Upper lobe of left lung (tissue), 6 donors: ENCODE measurements at places on chromosomes 2 and 18. TPM values are rescaled to one million over a fixed set of nuclear protein-coding genes. Genes with fewer than 3 reads are reported as not detected.
A peak's percentile ranks its signal among the peaks of the same experiment; 100 is the strongest.

DNA sequence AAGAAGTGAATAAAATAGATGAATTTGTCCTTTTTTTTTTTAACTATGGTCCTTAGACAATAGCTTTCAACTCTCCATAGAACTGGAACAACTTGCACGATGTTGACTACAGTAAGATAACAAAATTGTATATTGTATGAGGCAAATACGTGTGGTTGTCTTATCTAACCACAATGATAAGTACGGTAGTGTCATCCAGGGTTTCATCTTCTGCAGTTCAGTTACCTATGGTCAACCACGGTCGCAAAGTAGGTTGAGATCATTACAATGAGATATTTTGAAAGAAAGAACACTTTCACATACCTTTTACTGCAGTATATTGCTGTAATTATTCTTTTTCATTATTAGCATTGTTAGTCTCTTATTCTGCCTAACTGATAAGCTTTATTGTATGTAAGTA lies 295.2 kb downstream of the PARD3B start:
- no peak for DNase-seq

DNA sequence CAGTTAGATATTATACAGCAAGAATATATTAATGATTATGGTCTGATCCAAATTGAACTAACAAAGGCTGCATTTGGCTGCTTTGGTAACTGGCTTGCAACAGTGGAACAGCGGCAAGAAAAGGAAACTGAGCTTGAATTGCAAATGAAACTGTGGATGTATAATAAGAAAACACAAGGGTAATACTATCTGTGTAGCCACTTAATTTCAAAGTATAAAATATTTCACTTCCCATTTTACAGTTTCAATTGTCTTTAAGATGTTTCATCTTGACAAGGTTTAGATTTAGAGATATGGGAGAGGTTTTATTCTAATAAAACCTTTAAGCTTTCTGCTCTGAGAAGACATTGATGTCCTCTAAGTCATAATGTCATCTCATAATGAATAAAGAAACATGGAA lies 23.8 kb downstream of the WDR75 start:
- no peak for DNase-seq

Gene ANKRD62
- not detected for total RNA-seq

GRCh38 chr2:78861546-78861945 lies 164.0 kb upstream of the REG3G start:
- no peak for DNase-seq

DNA sequence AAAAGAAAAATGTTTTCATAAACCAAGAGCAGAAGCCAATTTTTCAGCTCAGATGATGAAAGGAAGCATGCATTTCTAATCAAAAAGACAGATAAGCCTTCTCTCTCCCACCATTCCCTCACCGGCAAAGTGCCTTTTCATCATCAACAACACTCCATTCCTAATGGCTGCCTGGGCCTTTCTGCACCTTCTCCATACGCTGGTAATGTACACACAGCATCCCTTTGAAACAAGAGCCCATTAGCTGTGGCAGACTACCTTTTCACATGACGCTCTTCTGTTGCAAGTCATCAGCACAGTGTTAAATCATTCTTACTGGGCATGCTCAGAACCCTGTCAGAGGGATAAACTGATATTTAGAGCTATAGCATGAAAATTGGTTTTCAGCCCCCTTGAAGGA lies 408.9 kb downstream of the MEIS1 start:
- DNase-seq, result no peak

DNA sequence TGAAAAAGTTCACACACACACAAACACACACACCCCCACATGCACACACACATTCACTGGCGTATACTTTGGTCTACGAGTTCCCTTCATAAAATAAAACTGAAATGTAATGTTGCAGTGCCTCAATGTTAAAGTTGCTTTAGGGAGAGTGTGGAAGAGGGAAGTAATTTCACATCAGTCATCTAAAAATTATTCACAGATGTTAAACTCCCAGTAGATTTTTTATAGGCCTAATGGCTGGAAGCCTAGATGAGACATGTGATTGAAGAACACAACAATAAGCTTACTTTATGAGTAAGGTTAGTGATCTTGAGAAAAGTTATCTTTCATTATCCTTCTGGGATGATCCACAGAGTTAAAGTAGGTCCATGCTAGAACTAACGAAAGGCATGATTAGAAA lies 506.7 kb upstream of the CNTNAP5 start:
- no peak for DNase-seq

GRCh38 chr18:69948256-69948655 lies 583 bp upstream of the CD226 start:
- DNase-seq, result no peak

DNA sequence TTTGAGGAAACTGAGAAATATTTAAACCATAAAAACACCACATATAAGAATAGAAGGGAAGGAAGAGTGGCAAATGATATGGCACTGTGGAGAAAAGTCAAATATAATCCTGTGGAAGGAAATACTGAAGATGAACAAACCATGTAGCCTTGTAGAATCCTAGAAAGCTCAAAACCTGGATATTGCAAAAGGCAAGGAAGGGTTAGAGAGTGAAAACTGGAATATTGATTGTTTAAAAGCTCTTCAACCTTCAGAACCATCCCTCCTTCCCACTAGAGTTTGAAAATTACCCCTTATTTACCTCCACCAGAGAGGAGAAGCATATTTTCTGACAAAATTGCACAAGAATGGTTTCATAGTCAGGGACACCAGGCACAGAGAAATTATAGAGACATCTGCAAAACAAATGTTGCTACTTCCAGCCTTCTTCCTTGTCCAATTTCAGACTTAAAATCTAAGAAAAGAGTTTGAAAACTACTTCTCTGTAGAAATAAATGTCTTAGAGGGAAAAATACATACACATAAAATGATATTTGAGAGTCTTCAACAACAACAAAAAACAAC lies 48.0 kb downstream of the ANTXR1 start:
- DNase-seq, result no peak

DNA sequence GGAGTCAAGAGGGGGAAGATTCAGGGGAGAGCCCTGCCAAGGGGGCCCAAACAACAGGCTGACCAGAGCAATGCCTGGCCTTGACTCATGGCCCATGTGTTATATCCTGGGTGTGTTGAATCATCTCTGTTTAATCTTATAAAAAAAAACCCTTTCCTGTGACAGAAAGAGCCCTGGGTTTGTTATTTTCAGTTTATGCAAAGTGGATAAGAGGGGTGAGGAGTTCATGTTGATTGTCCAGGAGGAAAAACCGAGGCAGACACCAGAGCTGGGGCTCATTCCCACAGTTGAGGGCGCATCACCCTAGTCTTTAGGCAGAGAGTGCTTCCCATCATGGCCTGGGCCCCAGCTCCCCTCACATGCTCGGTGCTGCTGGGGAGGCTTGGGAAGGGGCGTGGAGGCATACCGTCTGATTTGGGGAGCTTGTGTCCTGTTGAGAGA lies 30.9 kb upstream of the IL37 start:
- no peak for DNase-seq

GRCh38 chr2:232261776-232262175 lies 116.8 kb upstream of the ALPP start:
- DNase-seq, result no peak

Gene TLX2
- total RNA-seq, result not detected

- DNase-seq, result no peak
Observed at GRCh38 chr2:30425326-30425725, 21.7 kb upstream of the LCLAT1 start.

Gene GKN2
- 11.2 TPM for total RNA-seq

Gene POTEI
- 0.07 TPM for total RNA-seq

GRCh38 chr18:76167410-76167809 lies 327.6 kb downstream of the ZNF516 start:
- no peak for DNase-seq

Gene APOB
- total RNA-seq, result under 0.01 TPM

DNA sequence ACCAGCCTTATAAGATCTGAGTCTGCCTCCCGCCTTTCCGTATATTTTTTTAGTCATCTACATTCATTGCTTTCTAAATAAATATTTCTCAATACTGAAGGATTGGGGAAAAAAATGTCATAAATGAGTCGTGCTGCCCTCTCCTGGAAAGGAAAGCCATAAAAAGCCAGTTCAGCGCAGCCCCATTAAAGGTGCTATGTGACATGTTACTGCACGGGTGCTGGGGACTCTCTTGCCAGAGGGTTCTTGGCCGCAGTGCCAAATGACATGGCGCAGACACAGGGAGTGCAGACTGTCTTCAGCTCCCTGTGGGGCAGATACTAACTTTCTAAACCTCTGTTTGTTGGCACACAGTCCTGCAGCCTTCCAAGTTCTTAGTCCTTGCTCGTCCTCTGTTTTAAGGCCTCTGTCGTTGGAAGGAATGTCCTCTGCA lies 53.7 kb upstream of the MAP3K20 start:
- DNase-seq, result no peak

- DNase-seq, result no peak
Observed at GRCh38 chr2:72841462-72842125, 15.8 kb upstream of the EXOC6B start.

- no peak for DNase-seq
Observed at GRCh38 chr2:203869223-203870042, 1.9 kb downstream of the CTLA4 start.

DNA sequence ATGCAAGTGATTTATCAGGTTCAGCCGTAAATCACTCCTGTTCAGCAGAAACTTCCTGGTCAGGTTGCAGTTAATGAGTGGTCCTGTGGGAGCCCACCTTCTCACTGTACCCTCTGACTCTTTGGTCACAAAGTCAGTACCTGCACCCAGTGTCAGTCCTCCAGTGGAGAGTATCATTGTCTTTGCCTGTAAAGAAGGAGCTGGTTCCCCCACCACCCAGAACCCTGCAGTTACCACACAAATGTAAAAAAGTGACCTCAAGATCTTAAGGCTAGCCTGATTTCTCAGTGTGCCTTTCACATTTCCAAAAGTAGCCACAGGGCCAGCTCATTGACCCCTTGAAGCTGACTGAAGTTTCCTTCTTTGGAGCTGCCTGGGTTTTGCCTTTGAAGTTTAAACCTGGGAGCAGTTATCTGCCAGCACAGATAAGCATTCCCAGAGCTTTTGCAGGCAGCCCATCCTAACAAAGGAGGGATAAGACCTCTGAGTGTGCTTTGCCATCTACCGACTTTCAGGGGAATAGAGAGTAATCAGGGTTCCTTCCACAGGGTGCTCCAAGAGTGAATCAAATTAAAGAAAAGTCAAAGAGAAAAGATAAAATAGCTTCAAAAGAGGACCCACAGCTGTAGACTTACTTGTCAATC lies 725.2 kb downstream of the CPS1 start:
- DNase-seq, result no peak

Gene ALPP
- 24.6 TPM for total RNA-seq

Gene CCDC150
- 2.1 TPM for total RNA-seq

DNA sequence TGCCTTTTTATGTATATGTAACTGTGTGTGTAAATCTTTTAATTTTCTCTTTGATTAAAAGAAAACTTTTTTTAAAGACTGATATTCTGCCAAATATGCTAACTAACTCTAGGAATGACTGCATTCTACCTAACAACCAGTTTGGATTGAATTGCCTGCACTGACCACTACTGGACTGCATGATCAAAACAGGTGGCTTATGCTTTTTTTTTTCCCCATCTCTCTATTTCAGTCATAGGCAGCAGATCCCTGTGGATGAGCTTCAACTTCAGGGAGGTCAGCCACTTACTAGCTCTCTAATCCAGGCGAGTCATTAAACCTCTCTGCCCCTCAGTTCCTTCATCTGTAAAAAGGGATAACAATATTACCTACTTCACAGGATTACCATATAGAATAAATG lies 138.6 kb upstream of the SERTAD2 start:
- DNase-seq, result no peak

DNA sequence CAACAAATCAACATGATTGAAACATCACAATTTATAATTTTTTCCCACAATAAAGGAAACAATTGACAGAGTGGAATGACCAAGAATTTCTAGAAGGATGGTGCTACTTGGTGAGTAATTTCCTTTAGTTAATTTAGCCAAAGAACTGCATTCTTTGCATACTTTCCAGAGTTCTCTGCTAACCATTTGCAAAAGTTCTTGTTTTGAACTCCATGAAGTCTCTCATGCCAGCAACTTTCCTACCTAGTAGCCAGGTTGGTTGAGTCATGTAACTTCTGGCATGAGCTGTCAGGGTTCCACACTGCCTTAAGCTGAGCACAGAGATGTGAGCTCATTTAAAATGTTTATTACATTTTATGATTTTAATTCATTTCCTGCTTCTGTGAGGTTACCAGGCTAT lies 539.6 kb downstream of the PID1 start:
- DNase-seq, result no peak

Gene EDAR
- total RNA-seq, result not detected

GRCh38 chr18:43589611-43590151 lies 312.4 kb upstream of the SYT4 start:
- peak; percentile 51 for DNase-seq

Gene KYNU
- total RNA-seq, result 15.2 TPM

DNA sequence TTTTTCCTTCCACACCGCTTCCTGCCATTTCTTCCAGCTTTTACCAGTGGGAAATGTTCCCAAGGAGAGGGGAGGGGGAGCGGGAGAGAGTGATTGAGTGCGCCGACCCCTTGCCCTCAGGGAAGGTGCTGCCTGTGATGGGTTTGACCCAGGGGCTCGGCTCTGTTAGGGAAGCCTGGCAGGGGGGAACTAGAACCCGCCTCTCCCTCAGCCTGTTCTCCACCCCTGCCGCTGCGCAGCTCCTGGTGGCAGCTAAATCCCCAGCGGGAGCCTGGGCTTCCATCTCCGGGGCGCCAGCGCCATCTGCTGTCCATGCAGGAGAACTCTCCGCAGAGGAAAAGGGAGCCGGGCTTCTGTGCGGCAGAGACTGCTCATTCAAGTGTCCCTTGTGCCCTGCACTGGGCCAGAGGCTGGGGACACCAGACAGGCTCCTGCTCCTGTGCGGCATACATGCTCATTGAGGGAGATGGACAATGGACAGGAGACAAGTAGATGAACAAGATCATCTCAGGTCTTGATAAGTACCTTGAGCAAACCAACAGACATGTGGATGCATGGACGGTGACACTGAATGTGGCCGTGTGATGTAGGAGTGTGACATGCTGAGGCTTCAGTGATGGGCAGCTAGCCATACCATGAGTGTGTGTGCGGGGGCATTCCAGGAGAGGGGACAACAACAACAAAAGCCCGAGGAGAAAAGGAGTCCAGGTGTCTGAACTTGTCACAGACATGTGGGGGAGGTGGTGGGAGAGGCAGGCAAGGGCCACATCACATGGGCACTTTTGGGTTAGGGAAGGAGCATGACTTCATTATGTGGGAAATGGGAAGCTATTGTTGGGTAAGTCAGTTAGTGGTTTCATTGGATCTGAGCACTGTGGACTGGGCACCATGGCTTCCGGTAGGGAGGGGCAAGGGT lies 13.3 kb downstream of the CHPF start:
- peak; percentile 94 for DNase-seq

DNA sequence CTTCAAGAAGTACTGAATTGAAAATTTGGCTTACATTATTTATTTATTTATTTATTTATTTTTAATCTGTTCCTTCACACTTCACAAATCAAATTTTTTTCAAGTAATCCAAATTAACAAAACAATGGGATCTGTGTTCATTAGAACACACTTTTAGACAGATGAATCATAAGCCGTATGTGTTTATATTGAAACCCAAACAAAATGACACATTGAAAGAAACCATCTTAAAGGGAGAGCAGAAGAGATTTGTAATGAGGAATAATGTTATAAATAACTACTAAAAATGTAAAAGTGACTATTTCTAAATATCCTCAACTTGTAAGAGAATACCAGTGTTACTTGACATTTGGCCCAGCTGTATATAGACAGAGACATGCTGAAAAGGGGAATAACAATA lies 991.0 kb upstream of the CHAC2 start:
- DNase-seq, result no peak
